Stimulated activated naive CD8-positive, alpha-beta T cell treated with anti-CD3 and anti-CD28 coated beads, Interleukin-15, Interleukin-2, amounts not matched to agents 100 U/mL and 50 U/mL, for 24 hours (primary cell): ENCODE measurements at places on chromosomes 1 and 21.
A peak's percentile ranks its signal among the peaks of the same experiment; 100 is the strongest.

DNA sequence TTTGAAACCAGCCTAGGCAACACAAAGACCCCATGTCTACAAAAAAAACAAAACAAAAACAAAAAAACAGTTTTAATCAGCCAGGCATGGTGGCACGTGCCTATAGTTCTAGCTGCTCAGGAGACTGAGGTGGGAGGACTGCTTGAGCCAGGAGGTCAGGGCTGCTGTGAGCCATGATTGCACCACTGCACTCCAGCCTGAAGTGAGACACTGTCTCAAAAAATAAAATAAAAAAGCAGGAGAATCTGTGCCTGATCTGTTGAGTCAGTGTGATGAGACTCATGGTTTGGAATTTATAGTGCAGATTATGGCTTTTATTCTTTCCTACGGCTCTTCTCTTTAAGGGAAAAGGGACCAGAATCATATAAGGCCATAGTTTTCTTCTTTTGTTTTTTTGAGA lies 16.5 kb downstream of the TRIT1 start:
- DNase-seq, result no peak

DNA sequence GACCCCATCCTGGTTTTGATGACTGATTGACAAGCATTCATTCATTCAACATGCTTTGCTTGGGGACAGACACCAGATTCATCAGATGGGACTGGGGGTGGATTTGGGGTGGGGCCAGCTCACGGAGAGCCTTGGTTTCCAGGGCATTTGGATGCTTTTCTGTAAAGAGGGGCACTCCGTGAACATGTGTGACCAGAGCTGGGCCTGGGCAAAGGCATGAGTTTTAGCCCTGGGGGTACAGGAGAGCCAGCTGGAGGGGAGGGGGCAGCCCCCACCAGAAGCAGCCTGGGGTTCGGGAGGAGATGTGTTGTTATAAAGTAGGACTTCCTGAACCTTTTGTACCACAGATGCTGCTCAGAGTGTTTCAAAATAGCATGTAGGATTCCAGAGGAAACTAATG lies 99.7 kb downstream of the RIPK4 start:
- DNase-seq, result no peak

DNA sequence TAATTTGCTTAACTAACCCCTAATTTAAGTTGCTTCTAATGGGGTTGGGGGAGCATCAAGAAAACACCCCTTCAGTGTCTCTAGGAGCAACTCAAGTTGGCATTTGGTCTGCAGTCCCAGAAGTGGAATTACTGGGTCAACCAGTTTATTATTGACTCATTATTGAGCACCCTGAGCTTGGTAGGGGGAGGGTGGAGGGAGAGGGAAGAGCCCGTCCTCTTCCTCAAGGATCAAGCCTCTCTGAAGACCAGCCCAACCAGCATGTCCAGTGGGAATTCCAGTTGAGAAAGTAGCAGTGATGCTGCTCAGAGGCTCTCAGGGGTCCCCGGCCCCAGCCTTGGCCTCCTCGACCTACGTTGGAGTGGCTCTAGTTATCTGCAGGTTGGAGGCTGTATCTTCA lies 2.1 kb upstream of the PLA2G2F start:
- no peak for DNase-seq

- DNase-seq, result peak; percentile 37
Measured at GRCh38 chr1:40855513-40855912, 6.7 kb downstream of the CITED4 start.

GRCh38 chr1:100299521-100300222 lies 33.7 kb downstream of the RTCA start:
- DNase-seq, result no peak

DNA sequence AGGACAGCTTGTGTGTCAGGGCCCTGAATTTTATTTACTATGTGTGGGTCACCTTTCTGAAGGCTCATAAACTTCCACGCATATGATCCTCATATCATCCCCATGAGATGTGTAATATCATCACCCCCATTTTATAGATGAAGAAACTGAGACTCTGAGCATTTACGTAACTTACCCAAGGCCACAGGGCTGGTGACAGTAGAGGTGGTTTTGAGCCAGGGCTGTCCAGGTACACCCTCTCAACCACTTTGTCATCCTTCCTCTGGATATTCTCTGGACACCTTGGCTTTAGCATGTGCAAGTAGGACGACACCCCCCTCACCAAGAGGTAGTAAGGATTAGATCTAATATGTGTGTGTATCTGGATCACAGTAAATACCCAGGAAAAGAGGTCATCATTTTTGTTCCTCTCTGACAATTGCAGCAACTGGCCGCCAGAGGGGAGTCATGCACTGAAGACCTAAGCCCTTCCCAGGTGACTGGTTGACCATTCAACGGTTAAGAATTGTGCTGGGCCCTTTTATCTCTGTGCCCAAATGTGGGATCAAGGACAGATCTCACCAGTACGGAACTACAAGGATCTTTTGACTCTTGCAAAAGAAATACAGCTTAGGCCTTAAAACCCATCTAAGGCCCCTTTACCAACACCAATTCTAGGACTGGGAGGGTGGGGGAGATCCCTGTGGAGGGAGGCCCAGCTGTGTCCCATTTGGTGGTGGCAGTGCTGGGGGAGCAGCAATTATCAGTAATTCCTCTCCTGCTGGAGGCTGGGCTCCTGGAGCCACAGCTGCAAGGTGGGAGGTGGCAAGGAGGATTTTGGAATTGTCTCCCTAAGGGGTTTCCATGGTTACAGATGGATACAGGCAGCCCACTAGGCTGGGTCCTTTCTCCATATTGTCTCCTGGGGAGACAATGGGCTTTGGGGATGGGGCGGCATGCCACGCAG lies 13.7 kb upstream of the E2F2 start:
- DNase-seq, result peak; percentile 81

DNA sequence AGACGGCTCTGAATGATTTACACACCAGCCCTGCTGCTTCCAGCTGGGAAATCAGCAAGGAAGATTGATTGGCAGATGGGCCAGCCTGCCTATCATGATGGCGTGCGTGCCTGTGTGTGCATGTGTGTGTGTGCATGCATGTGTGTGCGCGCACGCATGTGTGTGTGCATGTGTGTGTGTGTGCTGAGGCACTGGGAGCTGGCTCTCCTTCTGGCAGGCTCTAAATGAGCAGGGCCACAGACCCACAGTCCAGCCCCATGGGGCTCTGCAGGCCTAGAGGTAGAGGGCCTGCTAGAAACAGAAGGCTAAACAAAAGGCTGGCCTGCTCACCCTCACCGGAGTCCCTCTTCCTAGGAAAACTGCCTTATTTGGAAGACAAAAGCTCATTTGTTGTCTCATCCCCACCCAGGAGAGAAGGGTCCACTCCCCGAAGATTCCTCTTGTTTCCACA lies 6.0 kb downstream of the KLHDC8A start:
- no peak for DNase-seq

- no peak for DNase-seq
Measured at GRCh38 chr1:79646880-79647279, 640.4 kb upstream of the ADGRL4 start.

DNA sequence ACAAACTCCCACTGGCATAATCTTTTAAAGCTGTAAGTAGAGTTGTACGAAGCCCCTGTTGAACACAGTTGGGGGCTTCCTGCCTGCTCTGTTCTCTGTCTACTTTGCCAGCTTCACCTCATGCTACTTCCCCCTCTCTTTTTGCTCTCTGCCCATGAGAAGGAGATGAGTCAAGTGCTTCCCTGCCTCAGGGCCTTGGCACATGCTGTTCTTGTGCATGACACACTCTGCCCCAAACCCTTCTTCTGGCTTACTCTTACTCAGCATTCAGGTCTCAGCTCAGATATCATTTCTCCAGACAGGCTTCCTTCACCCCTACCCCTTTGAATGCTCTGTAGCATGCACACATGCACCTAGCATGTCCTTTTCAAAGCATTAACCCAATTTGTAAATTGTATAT lies 208.8 kb downstream of the FOXD2 start:
- DNase-seq, result no peak

DNA sequence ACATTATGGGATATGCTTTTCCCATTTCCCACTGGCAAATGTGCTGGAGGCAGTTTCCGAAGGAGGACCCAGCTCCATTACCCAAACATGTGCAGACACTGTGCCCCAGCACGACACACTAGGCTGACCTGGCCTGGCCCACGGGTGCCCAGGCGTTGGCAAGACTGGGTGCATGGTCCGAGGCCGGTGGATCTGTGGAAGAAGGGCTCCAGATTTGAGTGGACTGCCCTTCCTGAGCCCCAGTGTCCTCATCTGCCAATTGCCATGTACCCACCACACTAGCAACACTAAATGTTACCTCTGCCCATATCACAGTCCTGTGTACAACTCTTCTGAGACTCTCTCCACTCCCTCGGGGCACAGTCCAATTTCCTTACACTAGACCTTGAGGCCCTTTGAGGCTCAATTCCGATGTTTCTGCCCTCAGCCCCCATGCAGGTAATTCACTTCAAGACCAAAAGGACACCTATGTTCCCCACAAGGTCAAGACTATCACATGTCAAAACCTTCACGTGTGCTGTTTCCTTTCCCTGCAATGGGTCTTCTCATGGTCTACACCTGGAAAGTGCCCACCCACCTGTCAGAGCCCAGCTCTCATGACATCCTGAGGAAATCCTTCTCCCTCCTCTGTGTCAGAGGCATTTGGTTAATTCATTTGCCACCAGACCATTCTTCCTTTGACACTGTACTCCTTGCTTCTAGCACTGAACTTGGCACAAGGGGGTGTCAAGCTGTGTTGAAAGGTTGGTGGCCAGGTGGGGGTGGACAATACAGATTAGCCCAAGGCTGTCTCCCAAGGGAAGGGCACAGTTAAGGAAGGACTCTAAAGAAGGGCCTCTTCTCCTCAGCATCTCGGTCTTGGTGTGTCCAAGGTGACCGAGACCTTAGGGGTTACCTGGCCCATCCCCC lies 124.9 kb downstream of the DMRTB1 start:
- no peak for DNase-seq

DNA sequence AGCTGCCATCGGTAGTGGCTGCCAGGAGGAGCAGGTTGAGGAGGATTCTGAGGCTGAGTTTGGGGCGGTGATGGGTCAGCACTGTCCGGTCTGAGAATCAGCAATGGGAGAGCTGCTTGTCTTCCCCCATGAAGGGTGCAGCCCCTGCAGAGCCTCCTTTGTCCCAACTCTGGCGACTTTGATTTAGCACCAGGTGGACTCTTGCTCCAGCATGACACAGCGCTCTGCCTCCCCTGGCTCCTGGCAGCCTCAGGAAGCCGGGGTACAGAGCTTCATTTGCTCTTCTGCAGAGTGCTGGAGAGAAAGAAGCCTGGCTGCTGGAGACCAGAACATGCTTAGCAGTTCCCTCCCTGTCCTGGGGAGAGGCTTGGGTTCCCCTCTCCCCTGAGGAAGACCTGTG lies 13.3 kb downstream of the ZDHHC18 start:
- DNase-seq, result no peak

DNA sequence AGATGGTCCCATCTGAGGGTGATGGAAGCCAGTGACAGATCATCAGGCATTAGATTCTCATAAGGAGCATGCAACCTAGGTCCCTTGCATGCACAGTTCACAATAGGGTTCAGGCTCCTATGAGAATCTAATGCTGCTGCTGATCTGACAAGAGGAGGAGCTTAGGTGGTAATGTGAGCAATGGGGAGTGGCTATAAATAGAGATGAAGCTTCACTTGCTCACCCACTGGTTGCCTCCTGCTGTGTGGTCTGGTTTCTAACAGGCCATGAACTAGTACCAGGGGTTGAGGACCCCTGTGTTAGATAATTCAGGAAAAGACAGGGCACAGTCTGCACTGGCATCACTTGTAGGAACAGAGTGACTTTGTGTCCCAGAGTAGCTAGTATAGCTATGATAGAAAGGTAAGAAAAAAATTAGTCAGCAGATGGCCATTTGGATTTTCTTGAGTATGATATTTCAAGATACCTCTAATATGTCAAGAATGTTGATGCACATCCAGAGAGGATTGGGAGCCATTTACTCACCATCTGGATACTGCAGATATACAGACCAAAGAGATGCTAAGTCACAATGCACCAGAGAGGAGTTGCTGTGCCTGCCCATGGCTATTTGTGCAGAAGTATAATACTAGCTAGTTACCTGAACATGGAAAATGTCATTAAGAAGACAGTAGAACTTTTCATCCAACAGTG lies 53.6 kb downstream of the ADCY10 start:
- DNase-seq, result no peak

GRCh38 chr1:62040450-62040849 lies 154.2 kb upstream of the L1TD1 start:
- DNase-seq, result no peak

DNA sequence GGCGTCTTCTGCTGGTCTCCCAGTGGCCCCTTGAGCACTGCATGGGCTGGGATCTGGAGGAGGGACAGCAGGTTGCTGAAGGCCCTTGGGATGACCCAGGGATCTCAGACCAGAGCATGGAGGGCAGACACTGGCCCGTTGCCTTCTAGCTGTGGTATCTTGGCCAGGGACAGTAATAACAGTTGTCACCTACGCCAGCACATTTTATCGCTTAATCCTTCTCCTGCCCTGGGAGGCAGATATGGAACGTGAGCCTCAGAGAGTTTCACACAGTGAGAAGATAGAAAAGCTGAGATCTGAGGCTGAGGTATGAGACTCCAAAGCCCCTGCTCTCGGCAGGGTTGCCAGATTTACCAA lies 40.1 kb upstream of the RD3 start:
- DNase-seq, result no peak

GRCh38 chr1:33180911-33181890 lies 642 bp downstream of the TRIM62 start:
- peak; percentile 37 for DNase-seq

- peak; percentile 44 for DNase-seq
Measured at GRCh38 chr1:229714964-229715603, 89.0 kb downstream of the URB2 start.

- no peak for DNase-seq
Measured at GRCh38 chr1:62325081-62325480, 5.8 kb upstream of the KANK4 start.

- no peak for DNase-seq
Measured at GRCh38 chr1:30525631-30525970, 197.8 kb downstream of the MATN1 start.

GRCh38 chr1:203369666-203370065 lies 18.7 kb upstream of the FMOD start:
- no peak for DNase-seq

- DNase-seq, result peak; percentile 86
Measured at GRCh38 chr1:99969729-99970621, at the start of gene SLC35A3. SLC35A3 (plus strand) TSS chr1:99969996; CDS start chr1:99993555, 23,559 bp downstream.

DNA sequence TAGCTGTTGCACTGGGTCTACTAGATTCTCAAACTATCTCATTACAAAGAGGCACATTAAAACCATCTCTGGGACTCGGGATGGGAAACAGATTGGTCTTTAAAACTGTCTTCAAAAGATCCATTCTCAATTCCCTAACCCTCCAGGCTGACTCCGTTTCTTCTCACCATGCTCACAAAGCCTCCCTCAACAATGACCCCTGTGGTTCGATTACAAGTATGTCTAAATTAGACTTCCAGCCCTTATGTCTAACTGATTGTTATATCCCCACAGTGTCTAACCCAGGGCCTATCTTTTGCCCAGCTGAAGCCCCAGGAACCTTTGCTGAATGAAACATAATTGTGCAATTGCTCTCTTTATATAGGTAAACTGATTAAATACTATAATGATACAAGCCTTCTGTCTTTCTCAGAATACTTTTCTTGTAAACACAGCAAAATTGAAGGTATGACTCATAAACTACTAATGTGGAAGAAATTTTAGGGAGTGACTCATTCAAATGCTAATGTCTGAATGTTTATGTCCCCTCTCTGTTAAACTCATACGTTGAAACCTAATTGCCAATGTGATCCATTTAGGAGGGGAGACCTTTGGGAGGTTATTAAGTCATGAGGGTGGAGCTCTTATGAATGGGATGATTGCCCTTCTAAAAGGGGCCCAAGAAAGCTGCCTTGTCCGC lies 65.6 kb upstream of the DAB1 start:
- DNase-seq, result no peak

GRCh38 chr1:80657707-80658106 lies 1143.0 kb upstream of the ADGRL2 start:
- DNase-seq, result no peak
